ENCODE measurements at places on chromosomes 3 and 15.

DNA sequence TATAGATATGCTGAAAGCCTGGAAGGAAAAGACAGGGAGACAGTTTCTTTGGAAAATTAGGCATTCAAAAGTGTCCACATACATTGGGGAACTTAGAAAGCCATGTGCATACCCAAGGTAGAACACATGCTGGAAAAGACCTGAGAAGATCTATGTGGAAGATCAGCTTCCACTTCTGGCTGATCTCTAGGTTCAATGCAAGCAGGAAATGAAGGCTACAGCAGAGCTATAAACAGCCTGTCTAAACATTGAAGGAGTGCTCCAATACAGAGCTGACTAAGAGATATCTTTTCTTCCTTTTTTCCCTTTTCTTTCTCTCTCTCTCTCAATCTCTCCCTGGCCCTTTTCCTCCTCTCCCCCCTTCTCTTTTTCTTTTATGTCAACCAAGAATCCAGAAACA, 73.6 kb upstream of the TCF12 start:
- no peak for DNase-seq

DNA sequence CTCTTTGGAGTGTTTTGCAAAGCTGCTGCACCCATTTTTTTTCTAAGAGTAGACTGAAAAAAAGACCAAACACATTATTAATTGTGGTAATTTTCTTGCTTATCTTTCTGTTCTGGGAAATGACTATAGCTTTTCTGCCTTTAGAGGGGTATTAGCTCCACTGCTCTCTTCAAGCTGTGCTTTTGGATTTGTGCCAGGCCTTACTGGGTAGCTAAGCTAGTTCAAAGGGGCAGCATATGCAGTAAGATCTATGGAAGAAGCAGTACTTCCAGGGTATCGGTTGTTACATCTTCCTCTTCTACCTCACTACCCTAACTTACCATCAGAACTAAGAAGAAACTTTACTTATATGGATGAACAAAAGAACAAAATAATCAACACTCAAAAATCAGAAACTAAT, 28.7 kb upstream of the ARIH1 start:
- DNase-seq: no peak

GRCh38 chr15:55253580-55253979, 36.0 kb downstream of the RAB27A start:
- DNase-seq: no peak

GRCh38 chr3:172103724-172104123, 64.3 kb downstream of the FNDC3B start:
- peak; percentile 90 for DNase-seq

- no peak for DNase-seq
Observed at GRCh38 chr3:123423806-123424205, 25.1 kb downstream of the ADCY5 start.

DNA sequence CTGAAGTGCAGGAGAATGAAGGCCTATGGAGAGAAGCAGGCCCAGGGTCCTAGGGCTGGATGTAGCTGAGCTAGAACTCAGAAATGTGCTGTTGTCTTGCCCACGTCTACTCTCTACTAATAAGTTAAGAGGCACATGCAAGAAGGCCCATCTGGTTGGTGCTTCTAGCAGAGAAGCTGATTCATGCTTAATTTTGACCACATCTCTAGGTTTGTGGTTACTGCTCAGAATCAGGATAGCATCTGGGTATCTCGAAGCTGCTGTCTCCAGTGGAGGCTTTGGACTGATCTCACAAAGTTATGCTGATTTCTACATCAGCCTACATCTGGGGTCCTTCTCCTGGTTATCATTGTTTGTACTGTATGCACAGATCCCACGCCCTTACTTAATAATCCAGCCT, 87.3 kb downstream of the CACNA1D start:
- DNase-seq: no peak

- DNase-seq: no peak
Observed at GRCh38 chr3:27723001-27723445, 900 bp upstream of the EOMES start.

DNA sequence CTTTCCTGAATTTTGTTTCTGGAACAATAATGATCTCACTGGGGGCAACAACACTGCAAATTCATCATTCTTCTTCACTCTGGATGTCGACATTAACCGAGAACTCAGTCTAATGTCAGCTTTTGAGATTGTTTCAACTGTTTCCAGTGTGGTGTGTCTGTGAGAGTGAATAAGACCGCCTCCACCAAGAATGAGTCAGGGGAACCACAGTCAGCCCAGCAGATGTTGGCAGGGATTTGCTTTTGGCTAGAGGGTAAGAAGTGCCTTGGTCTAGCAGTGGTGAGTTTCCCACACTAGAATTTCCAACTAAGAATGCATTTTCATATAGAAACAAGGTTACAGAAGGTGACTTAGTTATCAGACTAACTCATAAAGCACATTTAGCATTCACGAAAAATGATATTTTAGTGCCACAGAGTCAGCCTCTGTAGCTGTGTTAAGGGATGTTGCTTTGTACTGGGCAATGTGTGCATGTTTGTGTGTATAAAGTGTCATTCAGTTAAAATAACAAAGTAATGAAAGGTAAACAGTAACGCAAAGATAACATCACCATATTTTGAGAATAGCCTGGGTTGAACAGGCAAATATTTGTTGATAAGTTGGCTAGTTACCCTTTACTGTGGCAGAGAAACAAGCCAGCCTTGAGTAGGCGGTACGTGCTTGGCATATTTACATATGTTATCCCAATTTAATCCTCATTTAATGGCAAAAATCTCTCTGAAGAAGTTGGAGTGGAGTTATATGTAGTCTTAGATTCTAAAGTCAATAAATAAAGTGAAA, 33.8 kb downstream of the DRD3 start:
- peak; percentile 27 for DNase-seq

DNA sequence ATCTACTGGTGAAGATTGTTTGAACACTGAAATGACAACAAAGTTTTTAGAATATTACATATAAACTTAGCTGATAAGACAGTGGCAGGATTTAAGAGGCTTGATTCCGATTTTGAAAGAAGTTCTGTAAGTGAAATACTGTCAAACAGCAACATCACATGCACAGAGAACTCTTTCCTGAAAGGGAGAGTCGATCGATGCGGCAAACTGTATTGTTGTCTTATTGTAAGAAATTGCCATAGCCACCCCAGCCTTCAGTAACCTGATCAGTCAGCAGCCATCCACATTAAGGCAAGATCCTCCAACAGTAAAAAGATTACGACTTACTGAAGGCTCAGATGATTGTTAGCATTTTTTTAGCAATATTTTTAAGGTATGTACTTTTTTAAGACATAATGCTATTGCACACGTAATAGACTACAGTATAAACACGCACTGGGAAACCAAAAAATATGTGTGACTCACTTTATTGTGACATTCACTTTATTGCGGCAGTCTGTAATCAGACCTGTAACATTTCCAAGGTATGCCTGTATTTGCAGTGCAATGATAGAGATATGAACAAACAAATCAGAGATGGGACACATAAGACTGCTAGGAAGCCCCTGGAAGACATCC, 225.6 kb upstream of the UBE2E1 start:
- no peak for DNase-seq

DNA sequence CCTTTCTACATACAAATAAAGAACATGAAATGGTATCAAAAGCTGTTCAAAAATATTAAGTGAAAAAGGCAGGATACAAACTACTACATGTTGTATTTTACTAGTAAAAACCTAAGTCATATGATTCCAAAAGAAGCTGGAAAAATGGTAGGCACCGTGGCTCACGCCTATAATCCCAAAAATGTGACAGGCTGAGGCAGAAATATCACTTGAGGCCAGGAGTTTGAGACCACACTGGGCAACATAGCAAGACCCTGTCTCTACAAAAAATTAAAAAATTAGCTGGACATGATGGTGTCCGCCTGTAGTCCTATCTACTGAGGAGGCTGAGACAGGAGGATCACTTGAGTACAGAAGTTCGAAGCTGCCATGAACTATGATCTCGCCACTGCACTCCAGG, 1.7 kb downstream of the EMC7 start:
- DNase-seq: no peak

Data from kidney glomerular epithelial cell (primary cell).